Putamen (tissue), 1 donor: ENCODE measurements at places on chromosomes 6 and 20.

DNA sequence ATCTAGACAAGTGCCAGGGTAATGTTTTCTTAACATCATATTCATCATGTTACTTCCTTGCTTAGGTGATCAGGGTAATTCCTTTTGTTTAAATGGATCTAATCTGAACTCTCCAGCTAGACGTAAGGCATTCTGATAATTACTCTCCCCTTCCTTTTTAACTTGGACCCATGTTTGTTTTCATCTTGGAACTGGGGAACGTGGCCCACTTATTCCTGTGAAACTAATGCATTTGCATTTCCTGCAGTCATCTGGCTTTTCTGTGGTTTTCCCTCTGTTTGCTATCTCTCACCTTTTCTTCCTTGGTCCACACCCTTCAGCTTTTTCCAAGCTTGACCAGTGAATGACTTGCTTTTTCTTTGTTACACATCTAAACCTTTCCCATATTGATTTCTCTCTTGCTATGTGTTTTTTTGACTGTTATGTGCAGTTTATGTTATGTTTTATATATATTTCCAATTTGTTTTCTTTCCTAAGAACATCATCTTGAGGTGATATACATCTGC lies 33.3 kb downstream of the SLX4IP start:
- no peak for DNase-seq

DNA sequence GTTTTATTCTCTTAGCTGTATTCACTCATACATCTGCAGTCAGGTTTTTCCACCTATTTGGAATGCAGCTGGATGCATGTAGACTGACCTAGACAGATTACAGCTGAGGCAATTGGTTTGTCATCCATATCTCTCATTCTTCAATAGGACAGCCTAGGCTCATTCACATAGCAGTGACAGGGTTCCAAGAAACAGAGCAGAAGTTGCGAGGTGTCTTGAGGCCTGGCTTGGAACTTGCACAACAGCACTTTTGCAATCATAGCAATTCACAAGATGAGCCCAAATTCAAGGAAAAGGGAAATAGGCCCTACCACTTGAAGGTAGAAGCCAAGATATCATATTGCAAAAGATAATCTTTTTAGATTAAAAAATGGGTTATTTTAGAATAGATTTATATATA lies 508.9 kb upstream of the JAG1 start:
- DNase-seq = no peak

DNA sequence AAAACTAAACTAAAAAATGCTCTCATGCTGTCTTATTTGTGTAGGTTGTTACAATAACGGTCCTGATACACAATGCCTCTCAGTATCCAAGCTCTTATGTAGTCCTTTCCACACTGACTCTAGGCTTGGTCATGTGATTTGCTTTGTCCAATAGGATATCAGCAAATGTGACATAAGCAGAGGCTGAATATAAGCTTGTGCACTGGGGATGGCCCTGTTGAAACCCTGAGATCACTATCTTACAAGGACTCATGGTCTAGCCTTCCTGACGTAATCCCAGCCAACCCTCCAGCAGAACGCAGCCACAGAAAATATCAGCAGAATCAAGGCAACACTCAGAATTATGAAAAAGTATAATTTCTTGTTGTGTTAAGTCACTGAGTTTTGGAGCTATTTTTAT lies 145.1 kb upstream of the CCN2 start:
- no peak for DNase-seq

DNA sequence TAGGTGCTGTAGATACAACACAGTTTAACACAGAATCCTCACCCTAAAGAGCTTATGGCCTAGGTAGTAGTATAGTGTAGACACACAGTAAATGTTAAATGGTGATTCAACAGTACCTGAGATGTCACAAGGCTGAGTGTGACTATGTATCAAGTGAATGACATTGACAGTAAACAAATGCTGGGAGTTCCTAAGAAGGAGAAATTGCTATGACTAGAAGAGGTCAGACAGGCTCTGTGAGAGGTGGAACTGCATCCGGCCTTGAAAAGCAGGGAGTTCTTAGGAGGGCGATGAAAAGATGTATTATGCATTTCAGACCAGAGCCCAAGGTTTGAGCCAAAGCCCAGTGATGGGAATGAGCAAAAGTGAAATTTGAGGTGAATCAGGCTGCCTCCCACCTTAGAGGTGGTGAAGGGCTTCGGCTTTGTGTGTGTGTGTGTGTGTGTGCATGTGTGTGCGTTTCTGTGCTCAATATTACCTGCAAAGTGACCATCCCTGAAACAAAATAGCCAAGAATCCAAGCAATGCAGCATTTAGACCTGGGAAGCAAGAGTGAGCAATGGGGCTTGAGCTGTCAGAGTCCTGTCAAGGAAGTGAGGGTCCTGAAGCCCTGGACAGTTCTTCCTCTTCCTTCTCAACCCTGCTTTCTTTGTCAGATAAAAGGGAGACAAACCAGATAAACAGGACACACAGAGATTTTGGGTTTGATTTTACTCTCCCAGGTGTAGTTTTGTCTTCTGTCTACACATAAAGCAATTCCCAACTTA lies 32.3 kb upstream of the CITED2 start:
- DNase-seq = no peak

DNA sequence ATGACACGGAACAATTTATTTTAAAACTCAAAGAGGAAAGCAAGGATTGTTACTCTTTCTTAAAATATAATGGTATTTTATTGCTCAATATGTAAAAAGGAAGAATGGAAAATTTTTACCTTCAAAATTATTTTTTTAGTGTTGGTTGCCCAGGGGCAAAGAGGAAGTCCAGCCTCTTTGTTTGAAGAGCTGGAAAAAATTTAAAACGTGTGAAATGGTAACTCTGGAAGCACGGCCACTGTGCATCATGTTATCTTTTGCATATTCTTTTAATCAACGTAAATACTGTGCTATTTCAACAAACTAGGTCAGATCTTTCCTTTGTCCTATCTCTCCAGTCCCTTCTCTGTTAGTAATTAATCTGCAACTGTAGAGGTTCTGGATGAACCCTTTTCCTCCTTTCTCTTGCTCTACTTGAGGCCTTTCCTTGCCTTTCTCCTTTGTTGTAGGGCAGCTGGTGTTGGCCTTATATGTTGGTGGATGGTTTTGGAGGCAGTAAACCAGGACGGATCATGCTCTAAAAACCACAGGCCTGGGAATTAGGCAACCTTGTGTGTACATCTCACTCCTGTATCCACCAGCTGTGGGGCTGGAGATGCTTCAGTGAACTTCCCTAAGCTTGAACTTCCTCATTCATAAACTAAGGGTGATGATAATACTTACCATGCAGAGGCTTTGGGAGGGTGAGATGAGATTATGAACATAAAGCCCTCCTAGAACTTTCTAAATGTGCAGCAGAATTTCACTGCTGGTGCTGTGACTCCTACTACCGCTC lies 143.3 kb downstream of the PRL start:
- no peak for DNase-seq

- DNase-seq = no peak
Measured at GRCh38 chr6:1700278-1700967, 90.7 kb downstream of the FOXC1 start.

GRCh38 chr6:34114695-34115402 lies 31.0 kb downstream of the GRM4 start:
- no peak for DNase-seq

GRCh38 chr20:37388831-37389230 lies 42.9 kb downstream of the SRC start:
- DNase-seq = no peak

DNA sequence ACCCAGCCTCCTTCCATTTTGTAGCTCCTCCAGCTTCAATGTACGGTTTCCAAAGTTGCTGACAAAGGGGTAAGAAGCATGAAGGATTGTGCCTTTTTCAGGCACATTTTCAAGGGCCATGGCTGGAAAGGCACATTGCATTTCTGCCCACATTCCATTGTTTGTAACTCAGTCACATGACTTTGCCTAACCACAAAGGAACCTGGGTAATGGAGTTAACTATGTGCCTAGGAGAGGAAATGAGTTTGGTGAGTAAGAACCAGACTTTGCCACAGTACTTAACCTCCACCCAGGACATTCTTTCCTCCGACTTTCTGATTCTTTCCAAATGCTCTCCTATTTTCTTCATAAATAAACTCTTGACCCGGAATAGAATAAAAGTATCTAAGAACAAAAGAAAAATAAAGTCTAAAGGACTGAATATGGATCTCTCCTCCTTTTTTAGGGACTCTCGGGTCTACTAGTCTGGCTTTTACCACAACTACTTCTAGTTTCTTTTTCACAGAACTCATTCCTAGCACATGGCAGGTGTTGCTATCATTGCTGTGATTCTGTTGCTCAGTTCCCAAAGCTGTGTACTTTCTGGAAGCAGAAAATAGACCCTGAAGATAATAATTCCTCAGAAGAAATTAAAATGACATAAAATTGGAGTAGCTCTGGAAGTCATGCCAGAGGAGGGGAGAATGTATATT lies 81.5 kb upstream of the ISM1 start:
- no peak for DNase-seq

- no peak for DNase-seq
Measured at GRCh38 chr20:10547276-10548114, 112.4 kb downstream of the SLX4IP start.

DNA sequence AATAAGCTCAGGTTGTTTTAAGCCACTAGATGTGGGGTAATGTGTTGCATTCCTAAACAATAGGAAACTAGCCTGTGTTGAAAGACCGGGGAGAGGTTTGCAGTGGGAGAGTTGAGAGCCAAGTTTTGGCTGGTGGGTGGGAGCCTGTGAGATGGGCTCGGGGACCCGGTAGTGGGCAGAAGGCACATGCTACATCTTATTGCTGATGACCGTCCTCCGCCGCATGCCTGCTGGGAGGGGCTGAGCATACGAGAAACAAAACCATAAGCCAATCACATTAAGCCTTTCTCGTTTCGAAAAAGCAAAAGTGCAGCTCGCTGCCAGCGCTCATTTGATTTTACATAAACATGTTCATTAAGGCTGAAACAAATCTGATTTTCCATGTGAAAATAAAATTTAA lies 57.4 kb upstream of the MPC1 start:
- DNase-seq = no peak

- DNase-seq = no peak
Measured at GRCh38 chr6:946546-946945, 253.6 kb upstream of the EXOC2 start.

- no peak for DNase-seq
Measured at GRCh38 chr6:47159763-47160162, 117.6 kb upstream of the ADGRF1 start.

- DNase-seq = no peak
Measured at GRCh38 chr20:49877386-49877921, 37.9 kb downstream of the SPATA2 start.

DNA sequence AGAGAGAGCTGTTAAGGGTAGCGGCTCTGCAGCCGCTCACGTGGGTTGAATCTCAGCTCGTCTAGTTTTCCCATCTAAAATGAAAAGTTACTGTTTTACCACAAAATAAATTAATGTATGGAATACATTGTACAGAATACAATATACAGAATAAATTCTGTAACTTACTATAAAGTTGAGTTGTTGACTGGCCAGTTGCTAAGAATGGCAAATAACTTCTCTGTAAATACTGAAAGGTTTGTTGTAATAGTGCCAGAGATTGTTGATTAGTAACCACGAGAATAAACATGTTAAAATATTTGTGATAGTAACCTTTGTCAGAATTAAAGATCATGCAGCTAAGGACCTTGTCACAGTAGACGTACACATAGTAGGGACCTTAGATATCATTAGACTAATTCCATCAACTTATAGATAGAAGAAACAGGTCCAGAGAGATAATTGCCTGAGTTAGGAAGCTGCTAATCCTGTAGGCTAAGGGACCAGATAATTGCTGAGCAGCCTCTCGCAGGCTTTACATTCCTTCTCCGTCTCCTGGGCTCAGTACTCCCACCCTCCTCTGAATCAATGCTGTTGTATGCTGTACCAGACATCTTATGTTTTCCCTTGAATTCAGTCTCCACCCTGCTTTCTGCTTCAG lies 544 bp upstream of the NRM start:
- no peak for DNase-seq

DNA sequence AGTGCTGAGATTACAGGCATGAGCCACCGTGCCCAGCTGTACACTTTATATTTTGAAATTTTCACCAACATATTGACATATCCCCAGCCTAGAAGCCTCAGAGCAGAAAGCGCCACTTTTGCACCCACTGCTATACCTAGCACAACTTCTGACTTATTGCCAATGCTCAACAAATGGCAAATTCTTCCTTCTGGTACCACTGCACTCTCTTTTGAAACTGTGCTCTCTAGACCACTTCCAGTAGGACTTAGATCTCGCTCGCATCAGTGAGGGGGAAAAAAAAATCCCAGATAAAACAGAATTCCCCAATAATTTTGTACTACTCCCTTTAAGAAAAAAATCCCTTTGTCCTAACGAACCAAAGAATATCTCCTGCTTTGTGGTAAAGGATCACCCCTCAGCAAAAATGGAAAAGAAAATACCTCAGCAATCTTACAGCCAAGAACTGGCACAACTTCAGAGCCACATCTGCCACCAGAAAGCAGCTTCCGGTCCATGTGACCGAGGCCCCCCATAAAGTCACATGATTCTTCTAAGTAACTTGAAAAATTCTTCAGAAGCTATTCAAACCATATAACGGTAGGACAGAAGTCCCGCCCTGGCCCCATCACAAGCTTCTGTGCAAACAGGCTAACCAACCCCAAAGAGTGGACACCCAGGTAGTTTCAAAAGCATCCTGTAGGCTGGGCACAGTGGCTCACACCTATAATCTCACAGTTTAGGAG lies 18.5 kb upstream of the IL17F start:
- no peak for DNase-seq

- no peak for DNase-seq
Measured at GRCh38 chr6:133892813-133893691, 4.1 kb downstream of the TCF21 start.

DNA sequence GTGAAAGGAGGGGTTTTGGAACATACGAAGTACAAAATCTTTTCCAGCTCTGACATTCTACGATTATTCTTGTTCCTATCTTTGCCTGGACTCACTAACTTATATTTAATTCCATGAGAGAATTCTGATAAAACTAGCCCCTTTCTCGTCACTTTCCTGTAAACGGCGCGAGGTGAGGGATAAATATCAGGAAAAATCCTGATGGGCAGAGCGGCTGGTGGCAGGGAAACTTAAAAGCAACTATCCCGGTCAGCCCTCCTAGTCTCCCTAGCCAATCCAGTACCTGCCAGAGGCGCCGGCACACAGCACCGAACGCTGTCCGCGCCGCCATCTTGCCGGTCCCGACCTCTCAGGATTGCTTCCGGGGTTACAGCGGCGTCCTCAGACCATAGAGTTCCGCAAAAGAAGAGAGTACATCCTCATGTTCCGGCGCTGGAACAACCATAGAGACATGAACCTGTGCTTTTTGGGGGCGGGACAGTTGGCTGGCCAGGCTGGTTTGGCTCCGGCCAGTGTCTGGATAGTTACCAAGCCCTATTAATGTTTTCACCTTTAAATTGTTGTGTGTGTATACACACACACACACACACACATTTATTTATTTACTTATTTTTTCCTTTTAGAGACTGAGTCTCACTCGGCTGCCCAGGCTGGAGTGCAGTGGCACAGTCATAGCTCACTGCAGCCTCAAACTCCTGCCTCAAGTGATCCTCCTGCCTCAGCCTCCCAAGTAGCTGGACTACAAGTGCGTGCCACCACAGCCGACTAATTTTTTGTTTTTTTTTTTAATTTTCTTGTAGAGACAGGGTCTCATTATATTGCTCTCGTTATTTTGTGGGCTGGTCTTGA lies at the start of gene MRPS10:
MRPS10 (minus strand) TSS at position 343 of the 849 bp plus-strand sequence; CDS start at position 331, 12 bp downstream.
- peak; percentile 94 for DNase-seq

GRCh38 chr6:85920782-85921181 lies 278.1 kb upstream of the SYNCRIP start:
- no peak for DNase-seq
